ENCODE measurements at places on chromosomes 12 and 14.

DNA sequence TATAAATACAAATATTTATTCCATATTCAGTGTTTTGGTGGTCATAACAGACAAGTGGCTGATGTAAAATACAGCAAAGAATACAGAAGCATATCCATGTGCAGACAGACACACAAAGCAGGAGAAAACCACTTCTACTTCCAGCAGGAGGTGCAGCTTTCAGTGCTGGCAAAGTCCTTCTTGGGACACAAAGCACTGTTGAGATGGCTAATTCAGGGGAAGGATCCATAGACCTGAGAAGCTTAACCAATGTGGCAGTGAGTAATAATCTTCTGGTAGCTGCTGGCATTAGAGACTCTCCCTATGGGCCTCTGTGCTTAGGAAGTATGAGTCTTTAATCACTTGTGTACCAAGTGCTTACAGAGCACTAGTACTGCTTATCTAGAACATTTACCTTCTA is 26.8 kb downstream of the AMN1 start:
- DNase-seq = no peak

- no peak for DNase-seq
These were observed 365.9 kb upstream of the NOVA1 start for GRCh38 chr14:26963711-26964110.

DNA sequence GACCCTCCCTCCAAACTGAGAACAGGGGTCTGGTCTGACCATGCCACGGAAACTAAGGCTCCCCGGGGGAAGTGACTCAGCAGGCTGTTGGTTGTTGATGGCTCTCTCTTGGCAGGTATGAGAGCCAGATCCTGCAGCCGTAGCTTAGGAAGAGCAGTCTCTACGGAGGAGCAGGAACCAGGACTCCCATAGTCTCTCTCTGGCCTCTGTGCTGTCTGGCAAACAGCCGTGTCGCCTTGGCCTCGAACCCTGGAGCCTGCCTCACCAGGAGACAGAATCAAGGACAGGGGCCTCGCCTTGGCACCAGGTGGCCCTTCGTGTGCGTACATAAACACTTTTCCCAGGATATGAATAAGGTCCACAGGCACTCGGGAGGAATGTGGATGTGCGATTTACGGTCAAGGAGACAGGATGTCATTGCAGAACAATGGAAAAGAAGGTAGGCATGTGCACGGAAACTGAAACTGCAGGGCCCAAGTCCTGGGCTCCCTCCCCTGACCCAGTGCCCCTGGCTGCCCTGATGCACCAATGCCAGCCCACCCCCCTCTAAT is 7.9 kb downstream of the VWF start:
- DNase-seq = no peak

DNA sequence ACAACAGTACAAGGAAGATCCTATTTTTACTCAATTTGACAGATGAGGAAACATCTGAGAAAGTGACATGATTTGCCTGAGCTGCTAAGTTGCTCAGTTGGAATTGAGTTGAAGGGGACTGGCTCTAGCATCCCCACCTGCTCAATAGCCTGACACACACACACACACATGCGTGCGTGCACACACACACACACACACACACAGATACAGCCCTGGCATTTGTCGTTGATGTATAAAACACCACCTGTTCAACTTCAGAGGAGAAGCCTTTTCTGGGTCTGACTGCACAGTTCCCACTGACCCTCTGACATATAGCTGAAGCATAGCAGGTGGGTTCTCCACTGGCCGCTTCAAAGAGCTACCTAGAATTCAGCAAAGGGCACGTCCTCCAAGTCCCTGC is 1045.9 kb downstream of the VRK1 start:
- no peak for DNase-seq

GRCh38 chr14:29220072-29220471 is 453.5 kb downstream of the FOXG1 start:
- DNase-seq = no peak

GRCh38 chr12:67630373-67631088 is 18.0 kb upstream of the DYRK2 start:
- no peak for DNase-seq

DNA sequence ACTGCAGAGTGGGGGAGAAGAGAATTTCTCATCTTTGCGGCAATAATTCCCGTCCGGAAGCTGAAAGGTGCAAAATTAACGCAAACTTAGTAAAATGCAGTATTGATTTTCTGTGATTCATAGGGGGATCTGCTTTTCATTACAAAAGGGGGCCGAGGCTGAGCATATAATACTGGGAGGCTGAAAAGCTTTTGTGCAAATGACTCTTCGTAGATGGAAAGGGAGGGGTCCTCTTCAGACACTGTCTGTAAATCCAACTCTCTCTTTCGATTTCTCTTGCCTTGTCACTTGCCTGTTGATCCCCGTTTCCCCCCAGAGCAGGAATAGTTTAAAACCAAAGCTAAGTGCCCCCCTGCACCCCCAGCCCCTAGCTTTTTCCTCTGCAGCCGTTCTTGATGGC is 258.2 kb downstream of the VRK1 start:
- DNase-seq = no peak

DNA sequence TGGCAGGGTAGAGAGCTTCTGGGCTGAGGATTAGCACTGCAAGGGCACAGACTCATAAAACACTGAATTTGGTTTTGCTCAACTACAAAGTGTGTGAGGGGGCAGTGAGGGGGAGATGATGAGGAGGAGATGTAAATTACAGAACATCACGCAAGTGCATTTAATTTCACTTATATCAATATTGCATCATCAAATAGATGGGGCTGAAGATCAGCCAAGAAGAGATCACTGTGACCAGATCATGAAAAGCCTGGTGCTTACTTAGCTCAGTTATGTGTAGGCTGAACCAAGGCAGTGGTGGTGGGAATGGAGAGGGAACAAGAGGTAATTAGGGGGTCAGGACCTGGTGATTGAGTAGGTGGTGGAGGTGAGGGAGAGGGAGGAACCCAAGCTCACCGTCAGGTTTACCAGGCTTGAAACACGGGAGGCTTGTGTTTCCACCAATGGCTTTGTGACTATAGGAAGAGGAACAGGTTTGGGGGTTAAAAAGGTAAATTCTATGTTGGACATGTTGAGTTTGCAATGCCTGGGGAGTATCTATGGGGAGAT is 11.3 kb downstream of the FOS start:
- no peak for DNase-seq

DNA sequence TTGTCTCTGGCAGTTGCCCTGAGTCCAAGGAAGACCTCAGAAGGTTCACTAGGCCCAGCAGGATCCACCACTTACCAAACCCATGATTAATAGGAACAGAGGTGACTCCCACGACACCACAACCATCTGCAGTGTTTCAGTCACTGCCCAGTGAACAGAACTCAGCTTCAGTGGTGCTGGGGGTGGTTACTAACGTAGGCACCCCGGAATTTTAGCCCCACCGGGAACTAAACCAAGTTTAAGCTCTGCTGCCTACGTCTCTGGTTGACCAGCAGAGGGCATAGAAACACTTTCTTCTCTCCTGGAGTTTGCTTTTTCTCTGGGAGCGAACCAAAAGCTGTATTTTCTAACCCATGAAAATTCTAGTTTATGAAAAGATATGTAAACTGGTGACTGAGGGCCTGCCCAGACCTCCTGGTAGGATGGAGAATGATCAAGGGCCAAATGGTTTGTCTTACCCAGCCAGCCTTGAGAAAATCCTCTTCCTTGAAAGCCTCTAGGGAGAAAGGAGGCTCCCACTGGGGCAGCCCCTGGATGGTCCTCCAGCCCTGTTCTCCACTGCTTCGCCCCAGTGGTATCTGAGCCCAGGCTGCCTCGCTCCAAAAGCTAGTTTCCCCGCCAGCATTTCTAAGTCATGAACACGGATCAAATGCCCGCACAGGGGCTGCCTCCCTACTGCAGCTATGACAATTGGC is 379.8 kb downstream of the DPF3 start:
- peak; percentile 44 for DNase-seq

DNA sequence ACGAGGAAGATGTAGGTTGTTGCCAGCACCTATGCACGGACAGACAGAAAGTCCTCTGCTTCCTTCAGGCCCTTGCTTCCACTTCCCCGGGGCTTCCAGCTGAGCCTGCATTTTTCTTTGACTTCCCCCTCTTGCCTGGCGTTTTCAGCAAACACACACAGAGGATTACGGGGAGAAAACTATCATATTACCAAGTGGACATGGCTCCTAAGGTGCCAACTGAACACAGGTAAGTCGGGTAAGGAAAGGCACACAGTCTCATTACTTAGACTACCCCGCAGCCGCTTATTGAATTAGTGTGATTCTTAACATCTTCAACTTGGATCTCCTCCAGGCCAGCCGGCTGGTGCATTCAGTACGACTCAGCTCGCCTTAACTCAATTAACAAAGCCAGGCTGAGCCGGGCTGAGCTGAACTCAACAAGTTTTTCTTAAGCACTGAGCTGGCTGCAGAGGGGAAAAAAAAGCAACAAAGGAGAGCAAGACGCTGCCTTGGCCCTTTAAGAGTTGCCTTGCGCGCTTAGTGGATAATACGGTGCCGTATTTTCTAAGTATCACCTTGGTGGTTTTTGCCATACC is 19.2 kb upstream of the MAP1LC3B2 start:
- DNase-seq = no peak

DNA sequence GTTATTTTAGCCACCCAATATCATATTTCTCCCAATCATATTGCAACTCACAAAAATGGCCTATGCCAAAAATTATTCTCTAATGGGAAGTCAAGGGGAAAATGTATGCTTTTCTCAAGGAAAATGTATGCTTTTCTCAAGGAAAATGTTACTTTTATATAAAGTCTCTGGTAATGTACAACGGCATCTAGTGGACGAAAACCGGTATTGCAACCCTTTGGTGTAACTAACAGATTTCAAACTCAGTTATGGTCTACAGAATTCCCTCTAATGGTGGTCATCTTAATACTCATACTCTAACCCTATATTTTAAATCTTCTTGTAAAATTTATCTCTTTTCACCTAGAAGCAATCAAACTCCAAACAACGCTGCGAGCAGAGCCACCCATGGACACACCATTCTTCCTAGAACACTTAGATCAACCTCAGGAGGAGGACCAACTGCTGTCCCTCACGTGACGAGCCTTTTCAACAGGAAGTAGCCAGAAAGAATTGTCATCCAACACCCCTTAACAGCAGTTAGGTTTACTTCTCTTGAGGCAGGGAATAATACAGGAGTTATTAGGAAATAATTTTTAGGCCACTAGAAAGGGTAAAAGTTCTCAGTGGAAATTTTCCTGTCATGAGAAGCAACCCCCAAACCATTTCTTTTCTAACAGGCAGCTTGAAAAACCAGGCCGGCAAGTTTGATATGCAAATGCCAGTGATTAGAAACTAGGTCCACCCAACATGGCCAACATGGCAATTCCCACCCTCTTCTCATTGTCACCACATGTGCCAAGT is 20.1 kb downstream of the APOBEC1 start:
- peak; percentile 25 for DNase-seq

DNA sequence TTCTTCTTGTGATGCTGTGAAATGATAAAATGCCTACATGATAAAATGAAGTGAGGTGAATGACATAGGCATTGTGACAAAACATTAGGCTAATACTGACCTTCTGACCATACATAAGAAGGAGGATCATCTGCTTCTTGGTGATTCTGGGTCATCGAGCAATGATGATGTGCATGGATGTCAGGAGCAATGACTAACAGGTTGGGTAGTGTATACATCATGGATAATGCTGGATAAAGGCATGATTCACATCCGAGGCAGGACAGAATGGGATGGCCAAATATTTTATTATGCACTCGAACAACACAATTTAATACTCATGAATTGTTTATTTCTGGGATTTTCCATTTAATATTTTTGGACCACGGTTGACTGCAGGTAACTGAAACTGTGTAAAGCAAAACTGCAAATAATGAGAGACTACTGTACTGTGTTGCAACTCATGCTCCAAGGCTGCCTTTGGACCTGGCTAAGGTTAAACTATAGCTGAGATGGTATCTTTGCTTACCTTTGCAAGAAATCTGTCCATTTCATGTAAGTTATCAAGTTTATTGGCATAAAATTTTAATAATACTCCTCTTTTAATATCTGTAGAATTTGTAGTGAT is 7.6 kb upstream of the SLC25A21 start:
- DNase-seq = no peak

GRCh38 chr14:32977913-32978312 is 39.2 kb downstream of the NPAS3 start:
- DNase-seq = no peak

DNA sequence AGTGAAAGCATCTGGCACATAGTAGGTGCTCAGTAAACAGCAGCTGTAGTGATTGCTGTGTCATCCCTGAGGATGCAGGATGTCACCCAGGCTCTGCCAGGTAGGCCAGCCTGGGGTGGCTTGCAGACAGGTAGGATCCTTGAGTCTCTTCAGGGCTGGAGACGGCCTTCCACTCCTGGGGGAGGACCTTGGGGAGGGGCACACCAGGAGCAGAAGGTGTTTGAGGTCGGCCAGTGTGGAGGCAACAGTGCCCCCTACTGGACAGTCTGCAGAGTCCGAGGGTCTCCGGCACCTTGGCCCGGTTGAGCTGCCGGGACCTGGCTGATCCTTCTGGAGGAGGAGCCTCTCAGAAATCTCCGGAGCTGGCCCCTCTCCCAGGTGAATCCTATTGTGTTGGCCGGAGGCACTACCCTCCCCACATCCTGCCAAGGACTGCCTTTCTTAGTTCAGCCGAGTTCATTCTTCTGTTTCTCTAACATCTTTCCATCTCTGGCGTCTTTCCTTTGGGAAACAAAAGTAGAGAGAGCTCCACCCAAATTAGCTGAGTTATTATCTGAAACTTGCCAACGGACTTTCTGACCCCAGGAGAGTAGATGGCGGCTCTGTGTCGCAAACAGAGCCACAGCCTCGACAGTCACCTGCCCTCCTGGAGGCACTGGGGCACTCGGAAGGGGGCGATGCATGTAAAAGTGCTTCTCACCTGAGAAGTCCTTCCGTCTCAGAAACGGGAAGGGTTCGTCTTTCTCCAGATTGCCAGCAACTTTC is 41.8 kb upstream of the CLMN start:
- no peak for DNase-seq

GRCh38 chr12:101951002-101951670 is 73.8 kb downstream of the DRAM1 start:
- DNase-seq = no peak

DNA sequence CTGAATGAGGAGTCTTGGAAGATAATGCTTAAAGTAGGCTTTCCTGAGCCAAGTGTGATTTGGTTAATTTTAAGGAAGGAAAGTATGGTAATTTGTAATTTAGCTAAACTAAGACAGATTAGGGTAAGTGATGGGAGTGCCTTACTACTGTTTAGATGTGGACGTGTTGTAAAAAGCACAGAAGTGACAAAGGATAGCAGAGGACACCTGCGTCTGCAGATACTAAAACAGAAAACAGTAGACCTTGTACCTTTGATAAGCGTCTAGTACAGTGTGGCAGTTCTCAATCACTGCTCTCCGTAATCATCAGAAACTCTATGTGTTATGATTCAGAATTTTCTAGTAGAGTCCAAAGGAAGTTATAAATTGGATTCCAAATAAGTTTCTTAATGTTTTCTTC is 58.0 kb downstream of the MIA2 start:
- DNase-seq = no peak

DNA sequence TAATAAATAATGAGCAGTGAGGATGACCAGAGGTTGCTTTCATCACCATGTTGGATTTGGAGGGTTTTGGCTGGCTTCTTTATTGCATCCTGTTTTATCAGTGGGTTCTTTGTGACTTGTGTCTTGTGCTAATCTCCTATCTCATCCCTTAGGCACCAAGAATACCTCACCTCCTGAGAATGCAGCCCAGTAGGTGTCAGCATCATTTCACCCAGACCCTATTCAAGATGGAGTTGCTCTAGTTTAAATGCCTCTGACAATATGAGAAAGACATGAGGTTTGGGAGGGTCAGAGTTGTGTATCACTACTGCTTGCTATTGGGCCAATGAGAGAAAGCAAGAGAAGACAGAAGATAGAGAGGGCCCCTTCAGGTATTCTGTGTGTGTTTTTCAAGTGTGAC is 592.2 kb downstream of the ETNK1 start:
- DNase-seq = no peak
